ENCODE measurements at places on chromosomes 7 and 10. TPM values are rescaled to one million over a fixed set of nuclear protein-coding genes. Genes with fewer than 3 reads are reported as not detected.
A peak's percentile ranks its signal among the peaks of the same experiment; 100 is the strongest.

MNX1 gene
- total RNA-seq: not detected

DRGX gene
- total RNA-seq: not detected

PNPLA8 gene
- 29.3 TPM for total RNA-seq

TMEM273 gene
- 26.7 TPM for total RNA-seq

UNC5B gene
- total RNA-seq: 6.8 TPM

TRIM50 gene
- 0.46 TPM for total RNA-seq

ARL5B gene
- 9.9 TPM for total RNA-seq

UNCX gene
- not detected for total RNA-seq

CRYGN gene
- total RNA-seq: 2.5 TPM

DNA sequence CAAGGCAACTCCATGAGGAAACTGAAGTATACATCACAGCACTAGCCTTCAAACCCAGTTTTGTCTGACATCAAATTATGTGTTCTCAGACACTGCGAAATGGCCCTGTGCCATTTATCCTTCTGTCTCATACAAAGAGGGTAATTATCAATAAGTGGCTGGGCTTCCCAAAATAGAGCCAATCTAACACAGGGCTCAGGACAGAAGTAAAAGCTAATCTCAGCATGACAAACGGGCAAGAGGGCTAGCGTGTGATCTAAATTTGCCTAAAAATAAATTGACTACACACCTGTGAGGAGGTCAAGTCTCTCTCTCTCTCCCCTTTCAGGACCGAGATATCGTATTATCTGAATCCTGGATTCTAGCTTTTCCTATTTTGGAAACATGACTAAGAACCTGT, 67.2 kb downstream of the DGKB start:
- DNase-seq: no peak

GRCh38 chr7:24692592-24692991, 64.7 kb downstream of the GSDME start:
- no peak for DNase-seq

GRCh38 chr10:17161775-17162174, 32.2 kb upstream of the CUBN start:
- DNase-seq: no peak

- DNase-seq: peak; percentile 93
These were observed 744 bp downstream of the FRAT2 start for GRCh38 chr10:97333601-97334369.

- no peak for DNase-seq
These were observed 737.9 kb downstream of the INHBA start for GRCh38 chr7:40965016-40965415.

DNA sequence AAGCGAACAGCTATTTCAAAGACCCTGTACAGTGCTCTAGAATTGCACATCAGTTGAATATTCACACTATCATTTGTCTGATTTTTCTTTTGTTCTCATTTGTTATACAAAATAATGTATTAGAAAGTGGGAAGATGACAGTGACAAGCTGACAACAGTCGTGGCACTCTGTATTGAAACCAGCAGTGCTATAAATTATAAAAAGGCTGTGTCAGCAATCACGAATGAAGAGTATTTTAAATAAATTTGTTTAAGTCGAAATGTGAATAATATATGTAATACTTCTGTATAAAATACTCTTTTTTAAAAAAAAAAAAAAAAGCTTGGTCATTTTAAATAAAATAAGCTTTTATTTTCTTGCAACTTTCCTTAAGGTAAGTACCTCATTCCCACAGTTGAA, 122.6 kb downstream of the VPS50 start:
- no peak for DNase-seq

DNA sequence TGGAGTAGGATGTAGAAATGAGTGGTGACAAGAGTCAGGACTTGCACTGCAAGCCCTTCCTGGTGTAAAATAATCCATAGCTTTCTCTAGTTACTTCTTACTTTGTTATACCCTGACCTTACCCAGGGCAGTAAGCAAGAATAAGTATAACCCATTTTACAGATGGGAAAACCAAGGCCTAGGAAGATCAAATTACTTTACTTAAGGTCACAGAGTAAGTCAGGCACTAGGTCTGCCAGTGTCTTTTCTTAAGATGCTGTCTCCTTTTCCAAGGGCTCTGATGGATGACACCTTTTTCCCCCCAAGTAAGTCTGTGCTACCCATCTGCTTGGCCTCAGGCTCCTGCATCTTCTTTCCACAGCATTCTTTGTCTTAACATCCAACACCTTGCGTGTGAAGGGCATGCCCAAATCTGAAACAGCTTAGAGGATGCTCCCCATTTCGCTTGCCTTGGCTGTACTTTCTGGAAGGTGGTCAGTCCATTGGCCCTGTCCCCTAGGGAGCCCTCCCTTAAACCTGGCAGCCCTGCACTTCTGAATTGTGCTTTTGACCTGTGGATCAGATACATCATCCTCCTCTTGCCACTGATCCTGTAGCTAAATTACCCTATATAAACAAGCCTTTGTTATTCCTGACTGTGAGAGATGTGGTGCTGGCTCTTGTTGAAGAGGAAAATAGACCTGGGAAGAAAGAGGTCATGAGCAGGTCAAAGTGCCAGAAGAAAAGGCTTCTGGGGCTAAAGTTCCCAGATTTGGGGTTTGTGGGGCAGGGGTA, 168.6 kb downstream of the LRMDA start:
- DNase-seq: no peak

DNA sequence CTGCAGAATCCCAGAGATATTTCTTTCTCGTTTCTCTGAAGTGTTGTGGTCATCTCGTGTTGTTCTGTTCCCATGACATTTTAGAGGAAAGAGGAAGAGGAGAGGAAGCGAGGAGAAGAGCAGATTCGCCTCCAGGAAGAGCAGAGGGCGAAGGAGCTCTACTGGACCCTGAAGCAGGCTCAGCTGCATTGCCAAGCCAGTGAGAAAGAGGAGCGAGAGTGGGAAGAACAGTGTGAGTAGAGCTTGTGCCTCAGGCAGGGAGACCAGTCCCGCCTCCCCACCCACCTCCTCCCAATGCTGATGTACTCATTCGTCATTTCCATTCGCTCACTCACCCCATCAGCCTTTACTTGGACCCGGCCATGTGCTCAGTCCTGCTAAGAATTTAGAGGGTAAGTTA, 50.8 kb downstream of the SH2D4B start:
- DNase-seq: no peak

- no peak for DNase-seq
These were observed 166.2 kb upstream of the INHBA start for GRCh38 chr7:41869091-41869490.
